ENCODE measurements at places on chromosomes 7 and 10.
A peak's percentile ranks its signal among the peaks of the same experiment; 100 is the strongest.

DNA sequence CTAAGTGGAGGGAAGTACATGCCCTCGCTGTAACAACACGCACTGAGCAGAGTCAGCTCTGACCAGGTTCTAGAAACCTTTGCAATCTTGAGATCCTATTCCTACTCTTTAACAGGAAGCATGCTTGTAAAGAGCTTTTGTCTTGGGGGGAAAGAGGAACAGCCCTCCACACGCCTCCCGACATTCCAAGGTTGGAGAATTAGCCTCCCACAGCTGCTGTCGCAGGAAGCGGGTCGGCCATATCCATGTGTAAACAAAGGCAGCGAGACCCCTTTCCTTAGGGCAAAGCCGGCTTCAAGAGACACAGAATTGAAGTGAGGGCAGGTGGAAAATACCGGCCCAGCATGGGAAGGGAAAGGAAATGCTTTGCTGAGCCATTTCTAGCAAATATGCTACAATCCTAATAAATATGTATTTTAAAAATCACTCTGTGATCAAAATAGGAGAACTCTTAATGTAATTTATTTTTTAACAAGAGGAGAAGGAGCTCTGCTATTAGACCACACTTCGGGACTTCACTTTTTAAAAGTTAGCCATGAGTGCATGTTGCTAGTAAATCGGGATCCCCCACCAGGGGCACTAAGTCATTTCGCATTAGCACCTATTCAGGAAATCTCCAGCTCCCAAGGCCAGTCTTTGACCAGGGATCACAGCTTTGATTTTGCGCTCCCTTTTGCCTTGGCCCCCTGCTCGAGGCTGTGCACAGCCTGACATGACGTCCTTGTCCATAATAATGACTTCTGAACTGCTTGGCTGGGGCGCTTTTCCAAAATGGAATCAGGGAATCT lies 55.9 kb downstream of the FAM204A start:
- no peak for DNase-seq

DNA sequence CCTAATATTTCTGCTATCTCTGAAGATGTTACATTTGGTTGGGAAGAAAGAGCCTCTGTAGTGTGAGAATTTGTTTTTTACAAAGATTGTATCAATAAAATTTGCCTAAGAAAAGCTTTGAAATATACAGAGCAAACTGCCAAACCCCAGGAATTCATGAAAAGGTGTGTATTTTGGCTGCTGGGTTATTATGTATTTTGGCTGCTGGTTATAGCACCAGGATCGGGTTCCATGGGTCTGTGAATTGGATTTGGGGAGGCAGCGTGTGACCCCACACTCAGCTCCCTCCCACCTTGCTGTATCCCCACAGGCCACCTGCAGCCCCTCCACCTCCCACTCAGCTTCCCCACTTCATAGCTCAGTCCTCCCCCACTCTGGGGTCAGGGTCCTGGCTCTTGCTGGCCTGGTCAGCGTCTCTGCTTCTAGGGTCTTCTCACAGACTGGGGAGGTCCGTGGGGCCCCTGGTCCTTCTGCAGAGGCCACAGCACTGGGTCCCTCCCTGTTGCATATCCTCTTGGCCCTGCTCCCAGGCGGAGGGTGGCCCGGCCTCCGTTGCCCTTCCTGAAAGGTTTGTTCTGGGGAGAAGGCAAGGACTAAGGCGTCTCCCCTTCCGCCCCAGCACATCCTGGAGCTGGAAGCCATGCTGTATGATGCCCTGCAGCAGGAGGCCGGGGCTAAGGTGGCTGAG lies 24.0 kb upstream of the DPYSL4 start:
- no peak for DNase-seq

GRCh38 chr10:5938291-5938690 lies 39.1 kb downstream of the IL15RA start:
- no peak for DNase-seq

DNA sequence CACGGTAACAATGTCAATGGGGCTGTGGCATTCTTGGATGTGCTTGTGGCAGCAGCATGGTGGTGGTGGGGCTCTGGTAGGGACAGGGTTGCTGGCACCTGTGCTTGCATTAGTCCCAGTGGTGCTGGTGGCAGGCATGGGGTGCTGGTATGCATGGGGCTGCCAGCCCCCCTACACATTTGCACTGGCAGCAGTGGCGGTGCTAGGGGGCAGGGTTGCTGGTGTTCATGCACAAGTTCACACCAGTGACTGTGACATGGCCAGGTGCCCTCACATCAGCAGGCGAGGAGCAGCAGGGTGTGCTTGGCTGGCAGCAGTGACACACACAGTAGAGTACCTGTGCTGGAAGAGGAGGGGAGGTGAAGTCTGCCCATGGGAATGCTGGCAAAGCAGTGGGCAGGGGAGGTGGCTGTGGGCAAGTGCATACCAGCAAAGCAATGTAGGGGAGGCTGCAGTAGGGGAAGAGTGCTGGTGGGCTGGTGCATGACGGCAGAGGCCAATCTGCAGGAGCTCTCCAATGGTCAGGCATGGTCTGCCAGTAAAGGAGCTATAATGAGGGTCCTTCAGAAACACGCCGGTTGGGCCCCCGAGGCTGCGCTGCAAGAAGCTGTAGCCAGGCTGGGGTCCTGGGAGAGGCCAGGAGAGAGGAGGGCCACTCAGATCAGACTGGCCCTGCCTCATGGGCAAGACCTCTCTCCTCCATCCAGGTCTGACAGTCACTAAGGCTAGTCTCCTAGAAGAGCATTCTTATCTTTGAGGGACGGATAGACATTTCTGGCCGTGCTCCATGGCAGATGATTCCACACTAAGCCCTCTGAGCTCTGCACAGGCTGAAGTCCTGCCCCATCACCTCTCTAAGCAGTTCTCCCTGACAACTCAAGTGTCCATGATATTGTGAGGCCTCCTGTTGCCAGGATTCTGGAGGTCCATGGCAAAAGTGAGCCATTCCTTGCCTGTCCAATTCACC lies 406.4 kb downstream of the SEMA3D start:
- DNase-seq, result no peak

GRCh38 chr10:29343607-29344038 lies 54.8 kb downstream of the LYZL1 start:
- no peak for DNase-seq

- no peak for DNase-seq
Observed at GRCh38 chr10:123134343-123134914, 1.3 kb upstream of the HMX3 start.

DNA sequence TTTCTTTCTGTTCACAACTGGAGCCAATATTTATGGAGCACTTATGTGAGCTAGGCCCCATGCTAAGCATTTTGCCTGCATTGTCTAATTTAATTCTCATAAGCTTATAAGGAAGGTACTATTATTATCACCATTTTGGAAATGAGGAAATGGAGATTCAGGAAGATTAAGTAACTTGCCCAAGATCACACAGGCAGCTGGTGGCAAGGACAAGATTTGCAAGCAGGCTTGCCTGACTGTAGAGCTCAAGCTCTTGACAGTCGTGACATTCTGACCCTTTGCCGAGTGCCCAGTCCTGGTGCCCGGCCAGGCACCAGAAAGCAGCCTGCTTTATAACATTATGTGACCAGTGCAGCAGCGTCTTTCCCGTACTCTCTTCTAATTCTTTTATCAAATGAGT lies 38.2 kb downstream of the WNT2 start:
- no peak for DNase-seq

DNA sequence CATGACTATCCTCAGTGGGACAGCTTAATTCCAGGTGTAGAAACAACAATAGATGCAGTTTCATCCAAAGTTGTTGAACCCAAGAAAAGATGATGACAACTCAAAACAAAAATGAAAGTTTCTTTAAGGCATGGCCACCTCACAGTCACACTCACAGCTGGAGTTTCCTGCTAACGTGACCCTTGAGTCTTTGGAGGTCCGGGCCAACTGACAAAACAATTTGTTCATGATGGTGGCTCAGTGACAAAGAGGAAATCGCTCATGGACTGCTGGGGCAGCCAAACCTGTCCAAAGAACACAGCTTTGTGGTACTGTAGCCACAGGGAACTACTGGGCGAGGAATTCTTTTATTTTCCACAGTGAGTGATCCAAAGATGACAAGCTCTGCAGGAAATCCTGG lies 96.0 kb upstream of the JCAD start:
- no peak for DNase-seq

- no peak for DNase-seq
Observed at GRCh38 chr7:130087364-130087763, 17.0 kb downstream of the KLHDC10 start.

DNA sequence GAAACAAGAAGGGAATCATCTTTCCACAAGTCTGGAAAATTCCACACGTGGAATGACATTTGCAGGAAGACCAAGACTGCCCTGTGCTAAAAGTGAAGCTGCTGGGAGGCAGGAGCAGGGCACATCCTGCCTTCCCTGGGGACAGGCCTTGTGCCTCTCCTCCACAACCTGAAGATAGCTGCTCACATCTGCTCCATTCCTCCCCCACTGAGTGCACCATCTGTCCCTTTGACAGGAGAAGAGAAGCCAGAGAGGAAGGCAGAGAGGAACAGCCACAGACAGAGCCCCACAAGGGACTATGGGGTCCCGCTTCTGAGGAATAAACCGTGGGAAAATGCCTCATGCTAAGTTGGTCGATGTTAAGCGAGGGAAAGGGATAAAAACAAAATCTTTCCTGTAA lies 15.9 kb upstream of the FAM171A1 start:
- no peak for DNase-seq

DNA sequence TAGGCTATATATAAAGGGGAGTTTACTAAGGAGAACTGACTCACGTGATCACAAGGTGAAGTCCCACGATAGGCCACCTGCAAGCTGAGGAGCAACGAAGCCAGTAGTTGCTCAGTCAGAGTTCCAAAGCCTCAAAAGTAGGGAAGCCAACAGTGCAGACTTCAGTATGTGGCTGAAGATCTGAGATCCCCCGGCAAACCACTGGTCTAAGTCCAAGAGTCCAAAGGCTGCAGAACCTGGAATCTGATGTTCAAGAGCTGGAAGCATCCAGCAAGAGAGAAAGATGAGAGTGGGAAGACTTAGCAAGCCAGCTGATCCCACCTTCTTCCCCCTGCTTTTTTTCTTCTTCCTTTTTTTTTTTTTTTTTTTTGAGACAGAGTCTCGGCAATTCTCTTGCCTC lies 27.0 kb upstream of the GSDME start:
- no peak for DNase-seq

DNA sequence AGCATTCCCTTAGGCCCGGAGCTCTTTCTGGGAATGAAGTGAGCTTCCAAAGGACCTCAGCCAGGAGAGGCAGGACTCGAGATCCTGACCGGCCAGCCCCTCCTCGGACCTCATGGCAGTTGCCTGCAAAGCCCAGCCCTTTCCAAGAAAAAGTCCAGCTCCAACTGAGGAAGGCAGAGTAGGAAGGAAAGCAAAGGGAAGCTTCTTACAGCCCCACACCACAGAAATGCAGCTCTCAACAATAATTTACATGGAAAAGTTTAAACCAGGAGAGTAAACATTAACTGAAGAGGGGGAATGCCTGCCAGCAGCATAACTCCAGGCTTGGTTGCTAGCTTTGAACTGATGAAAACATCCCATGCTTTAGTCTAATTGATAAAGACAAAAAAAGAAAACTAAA lies 153.9 kb upstream of the PFKP start:
- no peak for DNase-seq

- DNase-seq, result no peak
Observed at GRCh38 chr7:389911-390601, 100.1 kb downstream of the FOXL3 start.

- no peak for DNase-seq
Observed at GRCh38 chr7:84102213-84102612, 92.4 kb downstream of the SEMA3A start.

DNA sequence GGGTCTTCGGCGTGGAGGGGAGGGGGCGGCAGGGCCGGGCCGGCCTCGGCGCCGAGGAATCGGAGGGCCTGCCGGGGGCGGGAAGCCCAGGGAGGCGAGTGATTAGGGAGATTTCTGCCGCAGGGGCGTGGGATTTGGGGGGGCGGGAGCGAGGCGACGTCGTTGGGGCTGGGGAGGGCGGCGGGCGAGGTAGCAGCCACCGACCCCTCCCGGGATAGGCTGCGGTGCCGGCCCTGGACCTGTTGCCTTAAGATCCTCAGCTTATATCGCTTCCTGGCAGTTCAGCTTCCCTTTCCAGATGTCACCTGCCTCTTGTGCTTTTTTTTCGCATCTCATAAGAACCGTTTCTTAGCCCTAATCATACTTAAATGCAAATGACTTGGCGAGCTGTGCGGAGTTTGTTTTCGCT lies 655 bp downstream of the LMTK2 start:
- no peak for DNase-seq

DNA sequence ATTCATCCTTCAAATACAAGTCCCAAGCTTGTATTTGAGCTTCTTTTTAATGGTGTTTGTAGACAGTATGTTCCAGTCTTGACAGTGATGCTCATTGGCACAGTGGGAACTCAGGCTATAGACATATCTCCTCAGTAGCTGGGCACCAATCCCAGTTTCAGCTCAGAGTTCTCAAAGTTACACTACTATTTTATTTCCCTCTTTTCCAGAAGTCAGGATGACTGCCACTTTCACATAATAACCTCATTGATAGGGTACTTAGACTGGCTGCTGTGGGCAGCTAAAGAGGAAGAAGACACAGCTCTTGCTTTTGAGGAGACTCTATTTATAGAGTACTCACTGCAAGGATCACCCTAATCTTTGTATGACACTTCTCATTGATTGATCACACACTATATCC lies 2.4 kb downstream of the GBF1 start:
- no peak for DNase-seq

GRCh38 chr10:128036746-128037543 lies 89.3 kb downstream of the MKI67 start:
- no peak for DNase-seq

- no peak for DNase-seq
Observed at GRCh38 chr10:127720142-127720541, 16.8 kb upstream of the FOXI2 start.

GRCh38 chr10:102917314-102917961 lies 656 bp upstream of the CNNM2 start:
- peak; percentile 53 for DNase-seq

- DNase-seq, result no peak
Observed at GRCh38 chr7:112546723-112547513, 66.1 kb downstream of the LSMEM1 start.

DNA sequence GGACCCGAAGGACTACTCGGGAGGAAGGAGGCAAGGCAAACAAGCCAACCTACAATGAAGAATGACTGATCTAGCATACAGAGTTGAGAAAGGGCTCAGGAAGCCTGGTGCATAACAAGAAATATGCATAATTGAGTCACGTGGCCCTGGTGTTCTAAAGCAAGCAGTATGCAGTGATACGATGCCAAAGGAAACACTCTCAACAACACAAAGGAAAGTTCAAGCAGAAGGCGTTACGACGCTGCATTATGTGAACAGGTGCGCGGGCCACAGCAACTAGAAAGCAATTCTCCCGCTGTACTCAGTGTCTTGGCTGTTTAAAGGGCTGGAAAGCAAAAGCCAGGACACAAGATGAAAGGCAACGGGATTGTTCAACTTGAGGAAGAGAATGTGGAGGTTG lies 100.8 kb downstream of the PRTFDC1 start:
- DNase-seq, result no peak

DNA sequence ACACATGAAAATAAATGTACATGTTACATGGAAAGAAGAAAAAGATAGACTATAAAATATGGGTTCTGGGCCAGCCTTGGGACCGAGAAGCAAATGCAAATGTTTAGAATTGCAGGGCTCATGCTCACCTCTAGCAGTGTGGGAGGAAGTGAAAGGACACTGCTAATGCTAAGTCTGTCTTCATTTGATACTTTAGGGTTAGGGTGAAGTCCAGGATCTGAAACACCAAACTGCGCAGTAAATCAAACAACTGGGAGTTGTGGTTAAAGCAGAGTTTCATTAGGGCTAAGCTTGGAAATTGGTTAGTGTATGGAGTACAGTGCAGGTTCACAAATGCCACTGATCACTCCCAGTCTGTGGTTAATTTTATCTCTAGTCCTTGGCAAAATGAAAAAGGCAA lies 73.2 kb upstream of the PDK4 start:
- DNase-seq, result no peak

- no peak for DNase-seq
Observed at GRCh38 chr7:141381794-141382427, 169.3 kb upstream of the AGK start.

All from stimulated activated CD8-positive, alpha-beta memory T cell treated with anti-CD3 and anti-CD28 coated beads, Interleukin-7, amount 100 ng/mL, for 48 hours (primary cell).